Stimulated activated CD4-positive, alpha-beta T cell treated with anti-CD3 and anti-CD28 coated beads, Interleukin-15, amount 100 ng/mL, for 48 hours (primary cell): ENCODE measurements at places on chromosomes 16 and 17.
A peak's percentile ranks its signal among the peaks of the same experiment; 100 is the strongest.

GRCh38 chr16:66023481-66023880, 343.0 kb upstream of the CDH5 start:
- no peak for DNase-seq

GRCh38 chr16:69620573-69620972, 54.8 kb downstream of the NFAT5 start:
- DNase-seq: no peak

- no peak for DNase-seq
Observed at GRCh38 chr16:81261049-81261648, 22.7 kb downstream of the BCO1 start.

- no peak for DNase-seq
Observed at GRCh38 chr17:83123896-83124801, 44.7 kb downstream of the METRNL start.

DNA sequence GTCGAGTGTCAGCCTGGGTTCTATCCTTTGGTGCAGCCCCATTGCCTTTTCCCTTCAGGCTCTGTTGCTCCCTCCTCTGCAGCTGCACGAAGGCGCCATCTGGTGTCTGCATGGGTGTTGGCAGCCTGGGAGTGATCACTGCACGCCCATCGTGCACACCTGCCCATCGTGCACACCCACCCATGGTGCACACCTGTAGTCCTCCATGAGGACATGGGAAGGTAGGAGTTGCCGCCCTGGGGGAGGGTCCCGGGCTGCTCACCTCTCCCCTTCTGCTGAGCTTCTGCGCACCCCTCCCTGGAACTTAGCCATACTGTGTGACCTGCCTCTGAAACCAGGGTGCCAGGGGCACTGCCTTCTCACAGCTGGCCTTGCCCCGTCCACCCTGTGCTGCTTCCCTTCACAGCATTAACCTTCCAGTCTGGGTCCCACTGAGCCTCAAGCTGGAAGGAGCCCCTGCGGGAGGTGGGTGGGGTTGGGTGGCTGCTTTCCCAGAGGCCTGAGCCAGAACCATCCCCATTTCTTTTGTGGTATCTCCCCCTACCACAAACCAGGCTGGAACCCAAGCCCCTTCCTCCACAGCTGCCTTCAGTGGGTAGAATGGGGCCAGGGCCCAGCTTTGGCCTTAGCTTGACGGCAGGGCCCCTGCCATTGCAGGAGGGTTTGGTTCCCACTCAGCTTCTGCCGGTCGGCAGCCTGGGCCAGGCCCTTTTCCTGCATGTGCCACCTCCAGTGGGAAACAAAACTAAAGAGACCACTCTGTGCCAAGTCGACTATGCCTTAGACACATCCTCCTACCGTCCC, 2.9 kb downstream of the CTRL start:
- peak; percentile 63 for DNase-seq

DNA sequence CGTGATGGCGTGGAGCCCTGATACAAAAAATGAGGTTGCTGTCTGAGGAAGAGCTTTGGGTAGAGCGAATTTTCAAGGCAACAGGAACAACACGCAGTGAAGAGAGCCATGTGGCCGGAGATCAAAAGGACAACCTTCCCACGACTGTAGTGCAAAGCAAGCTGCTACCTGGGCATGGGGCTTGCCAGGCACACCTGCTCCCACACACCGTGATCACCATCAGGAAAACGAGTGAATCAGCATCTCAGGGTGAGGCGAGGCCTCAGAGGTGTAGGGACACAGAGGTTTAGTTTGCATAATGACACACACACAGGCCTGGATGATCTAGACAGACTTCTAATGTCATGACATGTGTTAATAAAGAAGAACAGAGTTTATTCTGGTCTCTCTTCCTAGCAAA, 65.7 kb downstream of the PARN start:
- DNase-seq: no peak

- no peak for DNase-seq
Observed at GRCh38 chr17:5226940-5227878, 7.5 kb downstream of the SCIMP start.

- no peak for DNase-seq
Observed at GRCh38 chr17:40524243-40524965, 23.0 kb upstream of the TNS4 start.

DNA sequence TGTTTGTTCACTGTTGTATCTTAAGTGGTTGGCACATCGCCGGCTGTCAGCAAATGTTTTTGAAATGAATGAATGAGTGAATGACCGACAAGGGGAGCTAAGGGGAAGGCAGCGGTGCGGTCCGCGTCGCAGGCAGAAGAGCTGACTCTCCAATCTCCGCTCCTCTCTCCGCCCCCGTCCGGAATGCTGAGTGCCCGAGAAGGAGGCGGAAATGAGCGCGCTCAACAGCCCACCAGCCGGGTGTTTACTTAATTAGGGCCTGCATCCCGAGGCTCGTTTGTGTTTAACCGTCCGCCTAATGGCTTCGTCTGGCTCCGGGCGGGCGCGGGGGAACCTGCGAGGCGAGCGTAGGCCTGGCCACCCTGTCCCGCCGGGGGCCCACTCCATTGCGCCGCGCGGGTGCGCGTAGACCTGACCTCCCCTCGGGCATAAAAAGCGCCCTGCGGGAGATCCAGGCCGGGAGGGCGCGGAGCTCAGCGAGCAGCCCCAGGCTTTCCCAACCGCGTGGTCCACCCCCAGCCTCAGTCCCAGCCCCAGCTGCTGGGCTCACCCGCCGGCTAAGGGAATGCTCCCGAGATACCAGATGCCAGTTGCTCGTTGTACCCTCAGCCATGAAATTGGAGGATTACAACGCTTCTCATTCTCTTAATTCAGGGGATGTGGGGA, 2.5 kb upstream of the CDH3 start:
- DNase-seq: no peak

DNA sequence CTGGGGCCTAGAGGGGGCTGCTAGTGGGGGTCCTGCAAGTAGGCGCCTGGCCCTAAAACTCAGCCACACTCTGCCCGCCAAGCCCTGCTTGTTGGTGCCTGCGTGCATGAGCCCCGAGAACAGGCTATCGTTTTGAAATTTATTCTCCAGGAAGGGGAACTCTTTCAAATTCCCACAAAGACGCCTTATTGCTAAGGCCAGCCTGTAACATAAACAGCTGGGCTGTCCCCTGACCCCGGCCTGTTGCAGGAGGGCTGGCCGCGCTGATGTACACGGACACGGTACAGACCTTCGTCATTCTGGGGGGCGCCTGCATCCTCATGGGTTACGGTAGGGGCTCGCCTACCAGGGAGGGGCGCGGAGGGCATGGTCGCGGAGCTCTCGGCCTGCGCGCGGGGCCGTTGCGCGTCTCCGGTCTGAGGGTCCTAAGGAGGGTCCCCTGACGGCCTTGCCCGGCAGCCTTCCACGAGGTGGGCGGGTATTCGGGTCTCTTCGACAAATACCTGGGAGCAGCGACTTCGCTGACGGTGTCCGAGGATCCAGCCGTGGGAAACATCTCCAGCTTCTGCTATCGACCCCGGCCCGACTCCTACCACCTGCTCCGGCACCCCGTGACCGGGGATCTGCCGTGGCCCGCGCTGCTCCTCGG, 4.3 kb downstream of the SLC5A2 start:
- DNase-seq: no peak

GRCh38 chr17:2309338-2310154, 5.8 kb downstream of the SRR start:
- no peak for DNase-seq

DNA sequence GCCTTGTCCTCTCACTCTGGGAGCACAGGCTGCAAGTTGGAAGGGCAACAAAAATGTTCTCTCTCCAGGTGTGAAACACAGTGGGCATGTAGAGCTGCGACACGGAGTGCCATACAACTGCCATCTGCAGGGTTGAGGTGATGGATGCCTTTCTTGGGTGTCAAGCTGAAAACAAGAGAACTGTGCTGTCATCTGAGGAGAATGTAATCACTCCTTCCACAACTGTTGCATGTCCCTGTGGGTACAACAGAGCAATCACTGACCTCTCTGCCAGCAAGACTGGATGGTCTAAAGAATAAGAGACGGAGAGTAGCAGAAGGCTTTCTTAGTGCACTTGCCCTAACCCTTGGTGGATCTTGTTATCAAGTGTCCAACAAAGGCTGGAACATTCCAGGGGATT, 29.2 kb downstream of the SLFN11 start:
- DNase-seq: no peak

- no peak for DNase-seq
Observed at GRCh38 chr17:28317099-28317965, 1.7 kb upstream of the TMEM97 start.

GRCh38 chr17:63961355-63962212, 11.1 kb downstream of the SCN4A start:
- peak; percentile 38 for DNase-seq

- DNase-seq: no peak
Observed at GRCh38 chr17:28226563-28227315, 92.3 kb upstream of the TMEM97 start.

GRCh38 chr16:10386517-10387100, 748 bp downstream of the ATF7IP2 start:
- no peak for DNase-seq
